IMR-90 (cell line): ENCODE measurements at places on chromosomes 11 and 22. TPM values are rescaled to one million over a fixed set of nuclear protein-coding genes. Genes with fewer than 3 reads are reported as not detected.

OR10S1 gene
- not detected in 2 replicates for total RNA-seq

KMT5B gene
- 13.4 and 26.1 TPM in 2 replicates for total RNA-seq

TH gene
- not detected in 2 replicates for total RNA-seq

MN1 gene
- 0.28 and 0.36 TPM in 2 replicates for total RNA-seq

ADM2 gene
- 0.18 and 0.28 TPM in 2 replicates for total RNA-seq

PNPLA5 gene
- total RNA-seq = 0.18 TPM in 1 of 2 replicates, not detected in the other

IFITM10 gene
- under 0.01 and 0.18 TPM in 2 replicates for total RNA-seq

RFPL1 gene
- not detected in 2 replicates for total RNA-seq

POU2F3 gene
- total RNA-seq = under 0.01 TPM in 1 of 2 replicates, not detected in the other

SNX32 gene
- total RNA-seq = 0.36 TPM in 1 of 2 replicates, not detected in the other

DNAJB7 gene
- total RNA-seq = not detected in 2 replicates

CRYBA4 gene
- not detected in 2 replicates for total RNA-seq

MYO18B gene
- under 0.01 TPM in 1 of 2 replicates, not detected in the other for total RNA-seq

GLYATL1 gene
- 0.54 and 0.56 TPM in 2 replicates for total RNA-seq

P4HA3 gene
- 2.8 and 2.9 TPM in 2 replicates for total RNA-seq

FOLR3 gene
- total RNA-seq = 0.36 TPM in 1 of 2 replicates, not detected in the other

POU2AF2 gene
- not detected in 2 replicates for total RNA-seq

SHANK2 gene
- total RNA-seq = 0.83 and 1.6 TPM in 2 replicates

MRGPRF gene
- total RNA-seq = 5.8 and 6.3 TPM in 2 replicates

LARGE2 gene
- total RNA-seq = not detected in 2 replicates

PTGDR2 gene
- under 0.01 TPM in 2 replicates for total RNA-seq

CELSR1 gene
- total RNA-seq = 0.36 and 0.56 TPM in 2 replicates

NAA40 gene
- total RNA-seq = 8.9 and 15.2 TPM in 2 replicates

CFL1 gene
- total RNA-seq = 919 and 960 TPM in 2 replicates

MRGPRE gene
- not detected in 2 replicates for total RNA-seq

PTPRJ gene
- 13.6 and 14.9 TPM in 2 replicates for total RNA-seq

C22orf31 gene
- total RNA-seq = not detected in 2 replicates

OR8K3 gene
- not detected in 2 replicates for total RNA-seq

MUC5B gene
- not detected in 2 replicates for total RNA-seq

TXN2 gene
- total RNA-seq = 49.6 and 51.7 TPM in 2 replicates

OR10A2 gene
- total RNA-seq = not detected in 2 replicates

OTOG gene
- total RNA-seq = not detected in 2 replicates

F2 gene
- not detected in 2 replicates for total RNA-seq

POLR3H gene
- total RNA-seq = 37.8 and 39.7 TPM in 2 replicates

PACSIN3 gene
- 18.9 and 19.2 TPM in 2 replicates for total RNA-seq

PIWIL4 gene
- 0.56 and 0.72 TPM in 2 replicates for total RNA-seq
